ENCODE measurements at places on chromosomes 2 and 18.

DNA sequence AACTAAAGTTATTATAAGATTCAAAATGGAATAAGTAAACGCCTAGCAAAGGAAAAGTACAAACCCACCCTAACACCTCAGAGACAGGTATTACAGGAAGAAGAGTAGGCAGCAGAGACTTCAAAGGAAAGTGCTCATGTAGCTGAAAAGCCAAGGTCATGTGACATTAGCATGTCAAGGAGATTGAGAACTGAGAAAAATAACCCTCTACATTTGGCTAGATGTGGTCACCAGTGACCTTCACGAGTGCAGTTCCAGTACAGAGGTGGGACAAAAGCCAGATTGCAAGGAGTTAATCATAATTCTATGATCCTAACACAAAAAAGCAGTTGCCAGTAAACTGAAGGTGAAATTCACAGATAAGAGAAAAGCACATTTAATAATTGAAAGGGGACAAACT is 252.7 kb downstream of the ZEB2 start:
- no peak for DNase-seq

DNA sequence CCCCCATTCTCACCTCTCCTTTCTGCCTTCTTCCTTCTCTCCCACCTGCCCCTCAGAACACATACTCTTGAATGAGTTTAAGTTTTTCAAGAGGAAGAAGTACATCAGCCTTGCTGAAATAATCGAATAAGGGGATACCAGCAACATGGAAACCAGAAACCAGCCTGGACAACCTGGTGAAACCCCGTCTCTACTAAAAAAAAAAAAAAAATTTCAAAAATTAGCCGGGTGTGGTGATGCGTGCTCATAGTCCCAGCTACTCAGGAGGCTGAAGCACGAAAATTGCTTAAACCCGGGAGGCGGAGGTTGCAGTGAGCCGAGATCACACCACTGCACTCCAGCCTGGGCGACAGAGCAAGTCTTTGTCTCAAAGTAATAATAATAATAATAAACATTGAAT is 75.0 kb upstream of the SLC1A4 start:
- no peak for DNase-seq

DNA sequence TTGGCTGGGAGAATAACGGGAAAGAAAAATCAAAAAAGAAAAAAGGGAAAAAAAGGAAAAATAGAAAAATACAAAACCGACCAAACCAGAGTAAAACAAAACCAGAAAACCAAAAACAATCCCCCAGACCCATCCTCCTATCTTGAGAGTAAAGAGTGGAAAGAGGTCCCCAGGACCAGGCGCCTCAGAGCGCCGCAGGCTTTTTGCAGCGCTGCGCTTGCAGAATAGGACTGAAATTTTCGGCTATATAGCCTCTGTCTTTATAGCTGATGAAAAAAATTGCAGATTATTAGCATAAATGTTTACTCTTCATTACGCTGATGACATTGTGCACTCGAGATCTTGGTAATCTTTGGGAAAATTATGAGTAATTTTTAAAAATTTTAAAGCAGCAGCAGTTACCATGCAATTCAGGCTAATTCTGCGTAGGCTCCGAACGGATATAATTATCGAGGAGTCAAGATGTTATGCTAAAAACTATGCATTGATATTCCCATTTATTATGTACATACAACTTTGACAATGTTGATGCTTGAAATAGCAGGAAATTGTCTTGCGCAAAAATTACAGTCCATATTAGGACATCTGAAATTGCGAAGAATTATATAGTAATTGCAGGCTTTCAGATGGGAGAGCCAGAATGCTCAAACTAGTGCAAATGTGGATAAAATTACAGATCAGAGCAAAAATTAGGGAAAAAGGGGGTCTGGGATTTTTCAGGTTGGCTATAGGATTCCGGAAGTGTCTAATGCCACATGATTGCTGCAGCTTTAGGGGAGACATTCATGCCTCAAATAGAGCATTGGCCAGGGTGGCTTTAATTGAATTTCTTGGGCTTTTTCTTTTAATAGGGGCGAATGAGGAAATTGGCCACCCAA is 8.3 kb downstream of the DLX1 start:
- DNase-seq: no peak

- no peak for DNase-seq
Observed at GRCh38 chr2:223854741-223855140, 17.4 kb upstream of the AP1S3 start.

GRCh38 chr18:27921904-27922751 is 254.8 kb downstream of the CDH2 start:
- DNase-seq: no peak

GRCh38 chr18:35592298-35592697 is 10.8 kb downstream of the GALNT1 start:
- DNase-seq: no peak

GRCh38 chr2:119354860-119355259 is 11.8 kb downstream of the C2orf76 start:
- DNase-seq: no peak

GRCh38 chr2:151315381-151315903 is 26.0 kb upstream of the NMI start:
- DNase-seq: no peak

- DNase-seq: no peak
Observed at GRCh38 chr2:203918264-203918663, 18.3 kb upstream of the ICOS start.

GRCh38 chr2:182968493-182968892 is 69.8 kb downstream of the NCKAP1 start:
- DNase-seq: no peak

DNA sequence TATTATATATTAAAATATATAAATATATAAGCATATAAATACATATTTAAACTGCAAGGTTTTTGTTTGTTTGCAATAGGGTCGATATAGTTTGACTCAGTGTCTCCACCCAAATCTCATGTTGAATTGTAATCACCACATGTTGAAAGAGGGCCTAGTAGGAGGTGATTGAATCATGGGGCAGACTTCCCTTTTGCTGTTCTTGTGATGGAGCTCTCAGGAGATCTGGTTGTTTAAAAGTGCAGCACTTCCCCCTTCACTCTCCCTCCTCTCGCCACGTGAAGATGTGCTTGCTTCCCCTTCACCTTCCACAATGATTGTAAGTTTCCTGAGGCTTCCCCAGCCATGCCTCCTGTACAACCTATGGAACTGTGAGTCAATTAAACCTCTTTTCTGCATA is 2137.3 kb upstream of the CELF4 start:
- DNase-seq: no peak

- no peak for DNase-seq
Observed at GRCh38 chr2:22946553-22946952, 438.4 kb upstream of the KLHL29 start.

DNA sequence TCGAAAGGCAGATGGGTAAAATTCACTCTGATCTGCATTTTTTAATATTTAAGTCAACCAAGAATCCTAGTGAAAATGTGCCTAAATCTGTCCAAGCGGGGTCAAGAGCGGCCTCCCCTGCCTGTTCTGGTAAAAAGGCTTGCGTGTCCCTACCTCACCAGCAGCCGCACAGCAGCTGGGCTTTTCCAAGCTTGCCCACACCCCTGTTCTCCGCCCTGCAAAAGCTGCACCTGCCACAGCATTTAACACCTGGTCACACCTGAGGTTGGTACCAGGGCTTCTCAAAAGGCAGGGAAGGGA is 25.8 kb upstream of the TMEM182 start:
- peak; percentile 60 for DNase-seq

- no peak for DNase-seq
Observed at GRCh38 chr2:190545093-190545492, 10.6 kb upstream of the NEMP2 start.

- no peak for DNase-seq
Observed at GRCh38 chr2:52404866-52405265, 1362.7 kb upstream of the CHAC2 start.

DNA sequence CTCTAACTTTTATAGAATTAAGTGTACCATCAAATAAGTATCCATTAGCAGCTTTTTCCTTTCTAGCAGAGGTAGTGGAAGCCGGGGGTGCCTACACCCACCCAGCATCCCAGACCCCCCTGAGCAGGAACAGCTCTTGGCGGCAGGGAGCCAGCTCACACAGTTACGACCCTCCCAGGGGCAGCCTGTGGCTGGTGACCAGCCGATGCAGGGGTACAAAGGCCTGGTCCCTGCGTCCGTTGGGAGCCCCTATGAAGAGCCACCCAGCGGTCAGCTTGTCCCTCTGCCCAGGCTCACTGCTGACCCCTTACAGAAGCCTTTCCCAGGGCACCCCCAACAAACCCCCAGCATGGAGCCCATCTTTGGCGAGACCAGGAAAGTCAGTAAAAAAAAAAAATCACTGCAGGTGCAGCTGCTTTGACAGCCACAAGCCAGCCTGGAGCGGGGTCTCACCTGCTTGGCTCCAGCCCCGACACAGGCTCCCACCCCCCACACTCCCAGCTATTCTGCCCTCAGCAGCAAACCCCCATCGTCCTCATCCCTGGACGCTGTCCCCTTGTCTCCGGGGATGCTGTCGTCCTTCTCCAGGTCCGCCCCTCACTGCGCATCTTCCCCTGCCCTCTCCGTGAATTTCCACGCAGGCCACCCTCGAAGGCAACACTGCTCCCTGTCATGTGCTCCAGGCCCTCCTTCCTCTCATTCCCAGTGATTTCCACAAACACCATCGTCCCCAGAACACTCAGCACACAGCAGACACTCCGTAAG is 43.1 kb downstream of the GPC1 start:
- DNase-seq: no peak

- DNase-seq: no peak
Observed at GRCh38 chr2:179554639-179555386, 290.2 kb upstream of the SESTD1 start.

GRCh38 chr2:171289991-171290390 is 129.3 kb upstream of the TLK1 start:
- no peak for DNase-seq

- no peak for DNase-seq
Observed at GRCh38 chr2:238313991-238314350, 6.3 kb upstream of the TRAF3IP1 start.

- DNase-seq: no peak
Observed at GRCh38 chr2:200158647-200159356, 147.7 kb upstream of the SPATS2L start.

GRCh38 chr18:36592282-36592681 is 236.5 kb downstream of the TPGS2 start:
- no peak for DNase-seq

GRCh38 chr2:222566229-222566628 is 89.7 kb downstream of the FARSB start:
- DNase-seq: no peak

DNA sequence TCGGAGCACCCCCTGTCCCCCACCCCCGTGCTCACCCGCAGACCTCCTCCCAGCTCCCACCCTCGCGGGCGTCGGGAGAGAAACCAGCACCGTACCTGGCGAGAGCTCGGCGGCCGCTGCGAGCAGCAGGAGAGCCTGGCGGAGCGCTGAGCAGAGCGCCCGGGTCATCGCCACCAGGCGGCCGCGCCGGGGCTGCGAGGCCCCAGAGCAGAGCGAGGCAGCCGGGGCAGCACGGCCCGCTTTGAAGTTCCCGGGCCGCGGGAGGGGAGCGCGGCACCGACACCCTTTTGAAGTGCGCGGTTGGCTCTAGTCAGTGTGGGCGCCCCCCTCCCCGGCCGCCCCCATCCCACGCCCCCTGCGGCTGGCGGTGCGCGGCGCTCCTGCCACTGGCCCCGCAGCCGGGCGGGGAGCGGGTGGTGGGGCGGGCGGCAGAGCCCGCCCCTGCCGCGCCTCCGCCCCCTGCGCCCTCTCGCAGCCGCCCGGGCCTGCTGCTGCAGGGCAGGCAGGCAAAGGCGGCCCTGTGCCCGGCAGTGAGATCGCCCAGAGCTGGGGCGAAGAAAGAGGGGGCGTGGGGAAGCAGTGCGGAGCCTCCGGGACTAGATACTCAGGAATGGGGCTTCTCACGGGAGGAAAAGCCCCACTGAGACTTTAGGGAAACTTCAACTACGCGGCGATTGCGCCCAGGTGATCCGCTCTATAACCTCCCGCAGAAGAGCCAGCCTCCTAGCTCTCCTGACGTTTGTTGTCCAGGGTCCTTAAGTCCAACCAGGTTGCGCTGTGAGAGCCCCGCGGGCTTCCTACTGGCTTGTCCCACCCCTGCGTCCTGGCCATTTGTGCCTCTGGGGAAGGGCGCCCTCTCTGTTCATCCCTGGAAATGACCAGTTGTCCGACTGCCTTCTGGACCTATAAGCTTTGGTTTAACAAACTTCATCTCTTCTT is at the start of gene ACVR1C:
ACVR1C (minus strand) TSS at position 388 of the 939 bp plus-strand sequence; CDS start at position 168, 220 bp downstream.
- peak; percentile 88 for DNase-seq

- no peak for DNase-seq
Observed at GRCh38 chr18:23538870-23539269, 35.6 kb downstream of the RMC1 start.

DNA sequence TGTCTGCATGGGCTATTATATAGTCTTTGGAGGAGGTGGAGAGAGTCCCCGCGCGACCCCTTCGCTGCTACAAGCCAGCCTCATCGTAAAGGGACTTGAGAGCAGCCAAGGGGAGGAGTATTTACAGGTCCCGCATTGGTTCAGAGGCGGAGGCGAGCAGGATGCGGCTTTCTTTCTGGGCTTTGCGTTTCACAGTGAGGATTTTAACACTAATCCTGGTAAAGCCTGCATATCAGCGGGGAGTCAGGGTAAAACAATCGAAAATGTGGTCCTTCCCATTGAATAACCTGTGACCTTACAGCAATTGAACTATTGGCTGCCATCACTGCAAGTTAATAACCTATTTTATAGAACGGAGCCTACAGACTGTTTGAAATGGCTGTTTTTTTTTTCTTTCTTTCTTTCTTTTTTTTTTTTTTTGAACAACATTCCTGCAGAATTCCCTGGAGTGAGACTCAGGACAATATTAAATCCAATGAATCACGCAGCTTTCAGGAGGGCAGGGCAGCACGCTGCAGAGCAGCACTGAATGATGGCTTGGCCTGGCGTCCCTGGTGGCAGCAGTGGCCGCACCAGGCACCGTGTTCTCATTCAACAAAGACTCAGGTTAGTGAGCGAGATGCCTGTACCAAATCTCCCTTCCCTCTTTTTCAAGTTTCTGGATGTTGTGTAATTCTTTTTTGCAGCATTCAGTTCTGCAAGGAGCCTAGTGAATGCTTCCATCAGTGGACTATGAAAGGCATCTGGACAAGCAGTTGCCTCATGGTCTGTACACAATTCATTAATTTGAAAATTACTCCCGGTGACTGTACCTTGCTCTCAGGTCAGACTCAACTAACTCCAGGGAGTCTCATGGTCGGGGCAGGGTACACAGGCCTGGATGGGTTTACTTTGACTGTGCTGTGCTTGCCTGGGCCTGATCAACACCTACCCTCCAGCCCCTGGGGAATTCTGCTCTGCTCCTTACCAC is 19.8 kb downstream of the SMIM21 start:
- DNase-seq: no peak

- no peak for DNase-seq
Observed at GRCh38 chr2:23476786-23477185, 91.8 kb downstream of the KLHL29 start.

DNA sequence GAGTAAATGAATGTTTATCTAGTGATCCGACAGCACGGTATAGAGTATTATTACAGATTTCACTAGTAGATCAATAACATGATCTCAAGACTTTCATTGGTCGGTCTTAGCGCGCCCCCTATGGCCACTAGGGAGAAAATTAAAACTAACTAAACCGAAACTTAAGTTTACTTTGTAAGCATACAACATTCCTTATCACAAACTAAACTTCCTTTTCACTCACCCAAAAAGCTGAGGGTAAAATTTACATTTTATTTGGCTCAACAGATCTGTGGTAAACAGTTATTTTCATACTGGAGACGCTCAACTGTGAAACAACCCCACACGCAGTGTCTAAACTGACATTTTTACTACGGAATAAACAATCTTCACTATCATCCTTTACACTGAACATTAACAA is 215.6 kb upstream of the MAP2 start:
- peak; percentile 22 for DNase-seq

Data from D341Med (cell line).